Urinary bladder (tissue), 4 donors: ENCODE measurements at places on chromosomes 6 and 20. TPM values are rescaled to one million over a fixed set of nuclear protein-coding genes. Genes with fewer than 3 reads are reported as not detected.

DNA sequence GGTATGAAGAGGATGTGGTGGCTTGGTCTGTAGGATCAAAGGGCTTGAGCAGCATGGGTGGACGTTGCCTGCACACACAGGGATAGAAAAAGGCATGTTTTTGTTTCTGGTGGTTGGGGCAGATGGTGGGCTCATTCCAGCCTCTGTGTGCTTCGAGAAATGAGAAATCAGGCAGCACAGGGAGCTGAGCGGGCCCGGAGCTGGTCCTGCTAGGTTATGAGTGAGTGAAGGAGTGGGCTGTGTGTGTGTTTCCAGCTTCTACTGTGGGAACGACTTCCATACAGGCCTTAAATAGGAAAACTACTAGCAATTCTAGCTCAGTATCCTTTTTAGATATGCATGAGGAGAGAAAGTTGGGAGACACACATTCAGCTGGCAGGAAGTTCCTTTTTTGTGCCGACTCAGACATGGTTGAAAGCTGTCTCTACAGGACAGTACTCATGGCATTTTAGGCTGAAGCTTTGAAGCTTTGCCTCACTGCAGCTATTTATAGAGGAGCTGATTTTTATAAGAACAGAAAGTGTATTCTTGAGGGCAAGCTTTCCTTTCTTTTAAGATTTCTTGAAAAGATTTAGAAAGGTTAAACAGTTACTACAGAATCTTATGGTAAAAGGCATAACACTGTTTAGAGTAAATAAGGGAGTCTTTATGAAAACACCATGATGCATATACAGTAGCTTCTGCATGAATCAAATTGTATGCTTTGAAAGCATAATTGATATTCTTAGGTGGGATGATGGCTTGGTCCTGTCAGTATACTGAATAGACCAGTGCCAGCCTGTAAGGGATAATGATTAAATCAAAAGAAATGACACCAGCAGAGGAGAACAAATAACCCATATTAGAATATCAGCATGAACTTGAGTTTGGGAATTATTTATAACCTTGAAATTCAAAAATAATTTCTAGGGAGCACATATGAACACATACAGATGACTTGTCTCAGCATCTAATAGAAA, 104.0 kb upstream of the MAN1A1 start:
- DNase-seq, result no peak

GRCh38 chr20:41304002-41304401, 13.5 kb downstream of the ZHX3 start:
- no peak for DNase-seq

- no peak for DNase-seq
Measured at GRCh38 chr20:18016772-18017171, 40.9 kb downstream of the OVOL2 start.

- DNase-seq, result no peak
Measured at GRCh38 chr20:1920252-1920651, 25.0 kb downstream of the SIRPA start.

DNA sequence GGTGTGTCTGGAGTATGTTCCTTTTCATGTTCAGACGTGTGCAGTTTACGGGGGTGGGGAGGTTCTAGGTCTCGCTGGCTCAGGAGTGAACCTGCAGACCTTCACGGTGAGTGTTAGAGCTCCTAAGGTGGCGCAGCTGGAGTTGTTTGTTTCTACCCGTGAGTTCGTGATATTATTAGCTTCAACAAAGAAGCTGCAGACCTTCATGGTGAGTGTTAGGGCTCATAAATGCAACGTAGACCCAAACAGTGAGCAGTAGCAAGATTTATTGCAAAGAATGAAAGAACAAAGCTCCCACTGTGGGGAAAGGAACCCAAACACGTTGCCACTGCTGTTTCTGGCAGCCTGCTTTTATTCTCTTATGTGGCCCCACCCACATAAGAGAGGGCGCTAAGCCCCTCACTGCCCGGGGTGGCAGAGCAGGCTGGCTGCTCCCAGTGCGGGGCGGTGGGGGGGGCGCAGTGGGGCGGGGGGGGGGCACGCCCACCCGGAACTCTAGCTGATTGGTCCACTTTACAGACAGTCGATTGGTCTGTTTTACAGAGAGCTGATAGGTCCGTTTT, 41.3 kb upstream of the GMPR start:
- DNase-seq, result no peak

DNA sequence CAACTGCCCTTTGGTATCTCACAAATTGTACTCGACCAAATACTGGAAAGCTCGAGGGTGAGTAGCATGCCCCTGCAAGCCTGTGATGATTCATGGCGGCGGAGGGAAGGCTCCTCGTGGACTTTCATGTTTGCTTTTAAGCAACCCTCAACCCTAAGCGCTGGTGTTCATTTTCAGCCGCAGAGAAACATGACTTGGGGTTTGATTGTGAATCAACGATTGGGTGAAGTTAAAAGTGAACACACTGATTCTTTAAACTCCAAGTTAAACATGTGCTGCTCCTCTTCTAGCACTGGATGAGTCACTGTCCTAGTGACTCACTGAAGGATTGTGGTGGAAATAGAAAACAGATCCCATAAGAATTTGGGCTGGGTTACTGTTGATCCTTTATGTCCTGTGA, 8.3 kb downstream of the CD109 start:
- DNase-seq, result peak; percentile 20

- peak; percentile 41 for DNase-seq
Measured at GRCh38 chr6:116404696-116405095, 33.9 kb downstream of the DSE start.

The KHDC1L gene
- polyA plus RNA-seq, result not detected

GRCh38 chr6:44139351-44139743, 12.0 kb downstream of the TMEM63B start:
- no peak for DNase-seq

- no peak for DNase-seq
Measured at GRCh38 chr6:62283365-62283764, 2.7 kb downstream of the KHDRBS2 start.

DNA sequence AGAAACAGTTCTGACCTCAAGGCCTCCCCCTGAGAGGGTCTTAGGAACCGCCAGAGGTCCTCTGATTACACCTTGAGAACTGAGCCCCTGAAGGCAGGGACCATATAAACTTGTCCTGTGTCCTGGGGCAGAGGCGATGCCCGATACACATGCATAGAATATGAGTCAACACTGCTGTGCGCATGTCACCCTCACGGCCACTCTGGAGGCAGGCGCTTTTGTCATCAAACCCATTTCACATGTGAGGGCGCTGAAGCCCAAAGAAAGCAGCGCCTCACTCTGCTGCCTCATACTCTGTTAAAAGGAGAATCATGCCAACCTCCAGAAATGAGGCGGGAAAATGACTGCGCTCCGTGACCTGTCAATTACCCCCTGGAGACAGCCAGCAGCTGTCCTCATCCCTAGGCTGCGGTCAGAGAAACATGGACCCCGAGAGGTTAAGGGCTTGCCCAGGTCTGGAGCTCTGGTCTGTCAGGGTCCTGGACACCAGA, 158.3 kb downstream of the GRM4 start:
- no peak for DNase-seq

- DNase-seq, result no peak
Measured at GRCh38 chr6:153525998-153526397, 394.9 kb upstream of the RGS17 start.

- no peak for DNase-seq
Measured at GRCh38 chr6:165638530-165638929, 24.5 kb downstream of the PDE10A start.

GRCh38 chr6:19032591-19033295, 645.6 kb downstream of the RNF144B start:
- DNase-seq, result no peak

- DNase-seq, result no peak
Measured at GRCh38 chr20:22616551-22616950, 32.2 kb upstream of the FOXA2 start.

GRCh38 chr6:155224618-155225017, 39.2 kb upstream of the CLDN20 start:
- DNase-seq, result no peak

The WFDC13 gene
- polyA plus RNA-seq, result 0.14 TPM

- DNase-seq, result no peak
Measured at GRCh38 chr6:75351570-75351969, 67.0 kb upstream of the TMEM30A start.

The INSM1 gene
- polyA plus RNA-seq, result 0.04 TPM

The EYS gene
- polyA plus RNA-seq, result not detected

The TRIM10 gene
- not detected for polyA plus RNA-seq

The PKHD1 gene
- 0.29 TPM for polyA plus RNA-seq

- DNase-seq, result no peak
Measured at GRCh38 chr6:15374119-15374518, 128.2 kb downstream of the JARID2 start.

The ARMC12 gene
- polyA plus RNA-seq, result 0.56 TPM

GRCh38 chr20:1776681-1777475, 118.3 kb upstream of the SIRPA start:
- DNase-seq, result peak; percentile 74

DNA sequence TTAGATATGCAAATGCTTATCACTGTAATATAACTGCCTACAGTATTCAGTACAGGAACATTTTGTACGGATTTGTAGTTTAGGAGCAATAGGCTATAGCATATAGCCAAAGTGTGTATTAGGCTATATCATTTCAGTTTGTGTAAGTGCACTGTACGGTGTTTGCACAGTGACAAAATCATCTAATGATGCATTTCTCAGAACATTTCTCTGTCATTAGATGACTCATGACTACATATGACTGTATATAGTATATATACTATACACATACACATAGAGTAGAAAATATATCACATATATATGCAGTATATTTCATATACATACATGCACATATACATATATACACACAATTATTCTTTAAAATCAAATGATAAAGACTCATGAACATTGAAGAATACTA, 158.4 kb downstream of the PTCHD4 start:
- DNase-seq, result no peak

The REM1 gene
- polyA plus RNA-seq, result 4.8 TPM

The ACOT8 gene
- polyA plus RNA-seq, result 29.5 TPM

The TAGAP gene
- polyA plus RNA-seq, result 3.5 TPM

- DNase-seq, result no peak
Measured at GRCh38 chr6:41675176-41675775, 37.0 kb downstream of the MDFI start.

DNA sequence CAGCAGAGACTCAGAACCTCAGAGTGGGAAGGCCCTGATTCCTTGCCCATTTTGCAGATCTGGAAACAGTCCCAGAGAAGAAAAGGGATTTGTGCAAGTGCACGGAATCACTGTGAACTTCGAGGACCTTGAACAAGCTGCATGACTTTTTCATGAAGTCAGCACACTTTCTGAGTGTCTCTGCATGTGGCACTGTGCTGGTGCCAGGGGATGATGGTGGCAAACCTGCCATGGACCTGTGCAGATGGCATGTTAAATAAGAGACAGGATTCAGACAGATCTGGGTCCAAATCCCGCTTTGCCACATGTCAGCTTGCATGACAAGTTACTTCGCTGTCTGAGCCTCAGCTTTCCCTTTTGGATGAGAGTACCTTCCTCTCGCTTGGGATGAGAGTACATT, 26.8 kb downstream of the ZNF831 start:
- no peak for DNase-seq

The CALHM4 gene
- polyA plus RNA-seq, result not detected

DNA sequence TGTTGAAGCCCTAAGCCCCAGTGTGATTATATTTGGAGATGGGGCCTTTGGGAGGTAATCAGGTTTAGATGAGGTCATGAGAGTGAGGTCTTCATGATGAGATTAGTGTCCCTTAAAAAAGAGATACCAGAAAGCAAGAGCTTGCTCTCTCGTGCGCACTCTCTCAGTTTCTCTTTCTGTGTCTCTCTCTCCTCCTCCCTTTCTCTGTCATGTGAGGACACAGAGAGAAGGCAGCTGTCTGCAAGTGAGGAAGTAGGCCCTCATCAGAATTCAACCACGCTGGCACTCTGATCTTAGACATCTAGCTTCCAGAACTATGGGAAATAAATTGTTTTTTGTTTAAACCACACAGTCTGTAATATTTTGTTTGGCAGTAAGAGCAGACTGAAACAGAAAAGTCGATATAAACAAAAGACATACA, 180.5 kb downstream of the IBTK start:
- DNase-seq, result no peak

DNA sequence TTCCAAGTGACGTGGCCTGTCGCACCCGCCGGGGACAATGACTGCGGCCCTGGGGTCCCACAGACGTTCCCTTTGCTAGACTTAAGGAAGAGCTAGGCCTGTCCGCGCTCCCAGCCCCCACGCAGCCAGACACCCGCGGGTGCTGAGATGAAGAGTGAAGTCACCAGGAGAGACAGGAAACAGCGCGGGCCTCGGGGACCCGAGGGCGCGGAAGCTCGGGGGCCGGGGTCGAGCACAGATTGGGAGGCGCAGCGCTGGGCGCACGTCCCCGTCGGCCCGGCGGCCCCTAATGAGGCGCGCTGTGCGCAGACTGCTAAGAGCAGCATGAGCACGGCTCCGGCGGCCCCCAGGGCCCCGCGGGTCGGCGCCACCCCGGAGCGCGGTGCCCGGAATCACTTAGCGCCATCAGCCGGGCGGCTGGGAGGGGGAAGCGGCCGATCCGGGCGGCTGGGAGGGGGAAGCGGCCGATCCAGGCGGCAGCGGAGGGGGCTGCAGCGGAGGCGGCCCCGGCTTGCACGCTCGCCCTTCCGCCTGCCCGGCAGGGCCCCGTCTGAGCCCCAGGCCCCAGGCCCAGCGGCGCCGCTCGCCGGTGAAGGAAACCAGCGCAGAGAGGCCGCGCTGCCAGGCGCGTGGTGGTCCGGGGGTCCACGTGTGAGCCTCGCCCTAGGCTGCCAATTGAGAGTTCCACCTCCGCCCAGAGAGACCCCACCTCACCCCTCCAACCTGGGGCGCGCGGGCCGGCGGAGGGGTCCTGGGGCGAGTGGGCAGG, 8.3 kb upstream of the AVP start:
- no peak for DNase-seq

- DNase-seq, result no peak
Measured at GRCh38 chr20:21396599-21397340, 556 bp downstream of the NKX2-4 start.

The OTOR gene
- not detected for polyA plus RNA-seq

DNA sequence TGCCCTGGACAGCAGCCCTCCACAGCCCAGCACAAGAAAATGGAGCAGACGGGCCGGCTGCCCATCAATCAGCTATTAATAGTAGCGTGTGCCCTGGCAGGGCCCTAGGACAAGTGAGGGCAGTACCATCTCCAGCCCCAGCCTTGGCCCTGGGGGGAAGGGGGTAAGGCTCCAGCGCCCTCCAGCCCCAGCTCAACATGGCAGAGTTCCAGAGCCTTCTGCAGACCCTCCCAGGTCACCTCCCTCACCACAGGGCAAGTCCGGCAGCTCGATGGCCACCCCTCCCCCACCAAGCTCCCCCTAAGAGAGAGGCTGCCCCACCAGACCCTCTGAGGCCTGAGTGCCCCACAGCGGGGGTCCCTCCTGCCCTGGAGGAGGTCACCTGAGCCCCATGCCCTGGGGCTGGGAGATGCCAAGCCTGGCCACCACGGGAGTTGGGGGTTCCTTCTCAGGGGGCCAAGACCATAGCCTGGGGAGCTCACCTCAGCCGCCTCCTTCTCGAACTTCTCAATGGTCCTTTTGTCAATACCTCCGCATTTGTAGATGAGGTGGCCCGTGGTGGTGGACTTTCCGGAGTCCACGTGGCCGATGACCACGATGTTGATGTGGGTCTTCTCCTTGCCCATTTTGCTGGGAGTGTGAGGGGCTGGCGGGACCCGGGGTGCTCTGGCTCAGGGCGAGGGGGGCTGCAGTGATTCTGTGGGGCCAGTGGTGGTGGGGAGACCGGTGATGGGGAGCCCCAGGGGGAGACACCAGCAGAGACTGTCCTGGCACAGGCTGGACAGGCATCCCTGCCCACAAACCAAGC, 1.5 kb downstream of the EEF1A2 start:
- no peak for DNase-seq

The VNN1 gene
- polyA plus RNA-seq, result 0.68 TPM
